Naive B cell (primary cell): ENCODE measurements at places on chromosomes 6 and 20. TPM values are rescaled to one million over a fixed set of nuclear protein-coding genes. Genes with fewer than 3 reads are reported as not detected.

The NRSN1 gene
- not detected for polyA plus RNA-seq

The GRM4 gene
- not detected for polyA plus RNA-seq

The WFDC12 gene
- polyA plus RNA-seq: not detected

The CALHM4 gene
- not detected for polyA plus RNA-seq

The OR12D1 gene
- not detected for polyA plus RNA-seq

The SMAP1 gene
- 15.2 TPM for polyA plus RNA-seq

The SNX21 gene
- 1.9 TPM for polyA plus RNA-seq

The WFDC2 gene
- not detected for polyA plus RNA-seq

The RAB44 gene
- polyA plus RNA-seq: not detected

DNA sequence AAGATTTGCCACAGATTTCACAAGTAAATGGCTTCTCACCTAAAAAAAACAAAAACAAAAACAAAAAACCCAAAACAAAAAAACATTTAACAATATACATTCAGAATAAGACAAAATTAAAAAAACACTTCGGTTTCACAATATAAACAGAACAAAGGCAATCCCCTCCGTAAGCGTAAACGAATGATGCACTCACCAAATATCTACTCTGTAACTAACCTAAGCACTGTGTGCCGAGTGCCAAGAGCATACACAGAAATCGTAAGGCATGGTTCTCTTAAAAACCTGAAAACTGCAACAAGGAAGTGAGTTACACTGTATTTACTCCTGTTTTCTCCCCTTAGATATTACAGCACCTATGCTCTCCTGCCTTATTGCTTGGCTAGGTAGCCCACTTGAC, 12.1 kb upstream of the MICAL1 start:
- H3K27ac ChIP-seq: no peak overlapping the region
- DNase-seq: no peak
- no peaks in the 10 kb centered on the region for H3K27me3 ChIP-seq
- peaks cover 41% of the 10 kb centered on the region for H3K4me1 ChIP-seq
- no peak overlapping the region for H3K4me3 ChIP-seq
- H3K36me3 ChIP-seq: peaks cover 44% of the 10 kb centered on the region

- DNase-seq: no peak
- H3K36me3 ChIP-seq: no peaks in the 10 kb centered on the region
Measured at GRCh38 chr6:34161857-34162515, 16.1 kb upstream of the GRM4 start.

GRCh38 chr20:888057-888456, 28.1 kb downstream of the ANGPT4 start:
- peaks cover 70% of the 10 kb centered on the region for H3K27me3 ChIP-seq
- peaks cover 21% of the 10 kb centered on the region for H3K4me1 ChIP-seq
- DNase-seq: no peak
- no peaks in the 10 kb centered on the region for H3K36me3 ChIP-seq
- H3K27ac ChIP-seq: no peak overlapping the region
- H3K4me3 ChIP-seq: no peak overlapping the region

DNA sequence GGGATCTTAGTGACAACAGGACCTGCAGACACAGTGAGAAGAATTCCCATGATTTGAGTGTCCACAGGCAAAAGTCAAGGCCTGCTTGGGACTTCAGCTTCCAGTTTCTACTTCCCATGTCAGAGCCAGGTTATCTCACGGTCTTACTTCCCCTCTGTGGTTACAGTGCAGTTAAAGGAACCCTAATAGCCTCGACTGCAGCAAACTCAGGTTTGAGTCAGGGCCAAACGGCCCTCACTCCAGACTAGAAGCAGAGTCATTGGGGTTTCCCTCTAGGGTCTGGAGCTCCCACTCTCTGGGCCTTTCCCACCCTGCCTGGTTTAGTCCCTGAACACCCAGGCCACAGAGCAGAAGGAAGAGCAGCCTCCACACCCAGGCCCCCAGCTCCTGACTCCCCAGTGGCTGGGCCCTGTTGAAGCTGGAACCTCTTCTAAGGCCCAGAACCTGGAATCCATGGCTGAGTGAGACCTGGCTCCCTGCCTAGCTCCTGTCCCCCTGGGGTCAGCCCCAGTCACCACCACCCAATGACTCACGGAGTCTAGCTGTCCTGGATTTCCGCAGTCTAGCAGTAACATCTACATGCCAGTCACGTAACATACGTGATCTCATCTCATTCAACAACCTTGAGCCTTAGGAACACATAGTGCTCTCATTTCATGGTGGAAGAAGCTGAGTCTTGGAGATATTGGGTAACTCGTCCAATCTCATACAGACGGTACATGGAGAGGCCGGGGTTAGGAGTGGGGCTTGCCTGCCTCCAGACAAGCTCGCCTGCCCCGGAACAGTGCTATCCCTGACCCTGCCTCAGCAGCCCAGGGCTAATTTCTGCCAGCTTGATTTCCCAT, 9.2 kb upstream of the GHRH start:
- peaks cover 50% of the 10 kb centered on the region for H3K4me1 ChIP-seq
- H3K36me3 ChIP-seq: no peaks in the 10 kb centered on the region
- no peaks in the 10 kb centered on the region for H3K27me3 ChIP-seq
- H3K4me3 ChIP-seq: peak overlapping the region; percentile 6

DNA sequence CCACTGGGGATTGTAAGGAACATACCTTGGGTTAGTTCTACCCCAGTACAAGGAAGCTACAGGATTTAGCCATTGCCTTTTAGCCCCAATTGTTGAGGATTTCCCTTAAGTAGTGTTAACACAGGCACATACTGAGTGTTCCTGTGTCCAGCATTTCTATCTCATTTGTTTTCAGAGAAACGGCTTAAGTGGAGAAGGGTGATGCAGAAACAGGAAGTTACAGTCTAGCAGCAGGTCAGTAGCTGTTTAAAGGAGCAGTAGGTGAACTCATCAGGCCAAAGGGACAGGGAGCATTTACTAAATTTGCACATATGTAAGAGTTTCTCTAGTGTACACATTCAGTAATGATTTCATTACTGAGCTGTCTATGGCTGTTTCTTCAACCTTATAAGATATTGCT, 644.2 kb upstream of the GJE1 start:
- H3K36me3 ChIP-seq: no peaks in the 10 kb centered on the region
- no peaks in the 10 kb centered on the region for H3K27me3 ChIP-seq
- H3K4me3 ChIP-seq: no peak overlapping the region
- H3K27ac ChIP-seq: peak overlapping the region; percentile 71
- H3K4me1 ChIP-seq: peaks cover 29% of the 10 kb centered on the region

DNA sequence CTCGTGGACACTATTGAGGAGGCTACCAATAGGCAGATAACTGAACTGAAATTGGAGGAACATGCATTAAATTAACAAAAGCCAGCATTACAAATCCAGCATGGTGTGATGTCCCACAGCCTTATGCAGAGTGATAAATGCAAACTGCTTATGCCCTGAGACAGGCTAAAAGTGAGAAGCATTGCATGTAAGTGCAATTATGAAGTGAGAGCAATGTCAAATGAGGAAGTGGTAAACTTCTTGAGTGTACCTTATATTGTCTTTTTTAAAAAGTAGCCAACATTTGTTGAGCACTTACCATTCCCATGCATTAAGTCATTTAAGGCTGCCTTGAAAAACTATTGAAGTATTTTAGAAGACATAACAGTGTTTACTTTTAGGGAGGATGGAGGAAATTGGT, 212.2 kb downstream of the TBC1D7 start:
- H3K4me3 ChIP-seq: no peak overlapping the region
- DNase-seq: no peak
- H3K27ac ChIP-seq: no peak overlapping the region
- H3K27me3 ChIP-seq: peaks cover 29% of the 10 kb centered on the region
- no peaks in the 10 kb centered on the region for H3K36me3 ChIP-seq

DNA sequence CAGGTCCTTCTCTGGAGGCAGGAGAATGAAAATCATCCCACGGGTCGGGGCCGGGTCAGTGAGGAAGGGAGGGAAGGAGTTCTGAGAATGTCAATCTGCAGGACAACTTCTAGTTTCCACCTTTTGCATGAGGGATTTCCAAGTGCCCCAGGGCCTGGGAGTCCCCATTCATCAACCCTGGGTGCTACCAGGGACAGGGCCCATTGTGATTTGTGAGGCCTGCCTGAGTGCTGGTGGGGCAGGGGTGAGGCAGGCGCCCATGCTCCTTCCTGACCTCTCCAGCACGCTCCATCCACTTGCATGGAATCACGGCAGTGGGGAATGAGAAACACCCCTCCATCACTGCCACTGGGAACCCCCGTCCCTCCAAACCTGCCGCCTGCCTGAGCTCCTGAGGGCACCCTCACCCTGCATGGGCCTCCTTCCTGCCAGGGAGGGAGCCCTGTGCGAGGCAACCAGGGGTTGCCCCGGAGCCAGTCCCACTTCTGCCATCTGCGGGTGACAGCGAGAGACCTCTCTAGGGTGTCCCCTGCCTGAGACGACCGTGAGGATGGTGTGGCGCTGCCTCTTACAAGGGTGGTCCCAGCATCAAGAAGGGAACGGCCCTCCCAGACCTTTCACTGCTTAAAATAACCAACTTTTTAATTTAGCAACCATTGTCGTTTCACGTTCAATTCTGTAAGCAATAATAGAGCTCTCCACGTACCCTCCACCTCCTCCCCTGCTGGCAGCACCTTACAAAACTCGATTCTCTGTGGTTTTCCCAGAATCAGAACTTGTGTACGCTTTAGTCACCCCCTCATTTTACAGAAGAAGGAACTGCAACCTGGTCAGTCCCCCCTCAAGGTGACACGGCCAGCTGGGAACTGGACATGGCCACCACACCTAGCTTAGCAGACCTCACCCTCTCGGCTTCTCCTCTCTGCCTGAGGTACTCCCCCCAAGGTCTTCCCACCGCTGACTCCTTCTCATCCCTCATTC, 28.6 kb downstream of the PMEPA1 start:
- no peaks in the 10 kb centered on the region for H3K36me3 ChIP-seq
- DNase-seq: peak; percentile 81
- peaks cover 100% of the 10 kb centered on the region for H3K4me1 ChIP-seq
- peak overlapping the region; percentile 87 for H3K4me3 ChIP-seq

- H3K27ac ChIP-seq: no peak overlapping the region
- peaks cover 23% of the 10 kb centered on the region for H3K27me3 ChIP-seq
- no peaks in the 10 kb centered on the region for H3K36me3 ChIP-seq
- H3K4me3 ChIP-seq: no peak overlapping the region
Measured at GRCh38 chr6:40930555-40930954, 108.5 kb downstream of the UNC5CL start.

DNA sequence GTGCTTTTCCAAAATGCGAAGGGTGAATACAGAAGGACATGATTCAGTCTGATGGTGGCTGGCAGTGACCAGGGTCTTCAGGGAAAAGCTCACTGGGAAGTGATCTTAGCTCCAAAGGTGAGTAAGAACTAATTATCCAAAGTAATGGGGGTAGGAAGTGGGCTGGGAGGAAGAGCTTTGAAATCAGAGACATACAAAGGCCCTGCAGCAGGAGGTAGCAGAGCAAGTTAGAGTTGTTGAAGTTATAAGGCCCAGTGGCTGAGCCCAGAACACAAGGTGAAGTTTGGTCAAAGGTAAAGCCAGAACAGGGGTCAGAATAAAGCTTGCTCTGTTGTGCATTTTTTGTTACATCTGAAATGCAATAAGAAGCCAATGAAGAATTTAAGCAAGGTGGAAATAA, 81.2 kb downstream of the PLCB1 start:
- peaks cover 19% of the 10 kb centered on the region for H3K4me1 ChIP-seq
- no peaks in the 10 kb centered on the region for H3K27me3 ChIP-seq
- peak overlapping the region; percentile 74 for H3K4me3 ChIP-seq
- no peak for DNase-seq
- no peaks in the 10 kb centered on the region for H3K36me3 ChIP-seq

GRCh38 chr6:145199961-145200360, 535.4 kb downstream of the EPM2A start:
- no peak overlapping the region for H3K27ac ChIP-seq
- no peaks in the 10 kb centered on the region for H3K36me3 ChIP-seq
- no peaks in the 10 kb centered on the region for H3K4me1 ChIP-seq
- DNase-seq: no peak
- H3K27me3 ChIP-seq: peaks cover 9% of the 10 kb centered on the region

DNA sequence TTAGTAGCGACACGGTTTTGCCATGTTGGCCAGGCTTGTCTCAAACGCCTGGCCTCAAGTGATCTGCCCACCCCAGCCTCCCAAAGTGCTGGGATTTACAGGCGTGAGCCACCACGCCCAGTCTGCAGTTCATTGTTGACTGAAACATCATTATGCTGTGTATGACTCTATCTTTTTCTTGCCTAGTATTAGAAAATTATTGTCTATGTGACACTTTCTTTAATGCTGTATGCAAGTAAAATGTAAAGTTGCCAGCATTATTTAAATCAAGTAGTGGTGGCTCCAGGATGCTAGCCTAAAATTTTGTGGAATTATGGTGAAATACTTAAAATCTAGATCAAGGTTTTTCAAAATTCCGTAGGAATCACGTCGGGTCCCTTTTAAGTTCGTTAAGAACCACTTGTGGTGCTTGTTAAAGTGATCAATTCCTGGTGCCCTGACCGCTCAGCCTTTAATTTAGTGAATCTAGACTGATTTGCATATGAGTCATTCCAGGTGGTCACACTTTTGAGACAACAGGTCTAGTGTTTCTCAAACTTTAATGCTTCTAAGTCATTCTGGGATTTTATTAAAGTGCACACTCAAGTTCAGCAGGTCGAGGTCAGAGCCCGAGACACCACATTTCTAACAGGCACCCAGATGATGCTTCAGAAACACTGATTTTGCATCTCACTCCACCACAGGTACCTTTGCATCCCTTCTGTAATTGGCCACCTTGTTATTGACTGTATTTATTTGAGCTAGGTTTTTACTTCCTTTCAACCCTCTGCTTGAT, 132.6 kb upstream of the MTHFD1L start:
- DNase-seq: no peak
- peak overlapping the region; percentile 59 for H3K27ac ChIP-seq
- H3K27me3 ChIP-seq: no peaks in the 10 kb centered on the region
- peaks cover 6% of the 10 kb centered on the region for H3K36me3 ChIP-seq

DNA sequence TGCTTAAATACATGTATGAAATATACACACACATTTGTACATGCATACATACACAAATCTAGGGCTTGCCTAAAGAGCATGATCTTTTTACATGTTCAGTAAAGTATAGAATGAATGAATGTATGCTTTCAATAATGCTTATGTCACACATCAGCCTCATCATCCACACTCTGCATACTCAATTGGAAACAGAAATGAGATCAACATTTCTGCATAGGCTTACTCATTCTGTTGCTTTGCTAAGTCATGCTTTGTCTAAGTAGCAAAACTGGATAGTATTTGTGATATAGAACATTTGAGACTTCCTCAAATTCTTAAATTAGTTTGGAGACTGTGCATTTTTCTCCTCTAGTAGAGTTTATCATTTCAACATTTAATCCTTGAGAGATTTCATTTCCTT, 343.3 kb downstream of the ADGRB3 start:
- no peak overlapping the region for H3K27ac ChIP-seq
- H3K27me3 ChIP-seq: no peaks in the 10 kb centered on the region
- no peak for DNase-seq
- no peak overlapping the region for H3K4me3 ChIP-seq

DNA sequence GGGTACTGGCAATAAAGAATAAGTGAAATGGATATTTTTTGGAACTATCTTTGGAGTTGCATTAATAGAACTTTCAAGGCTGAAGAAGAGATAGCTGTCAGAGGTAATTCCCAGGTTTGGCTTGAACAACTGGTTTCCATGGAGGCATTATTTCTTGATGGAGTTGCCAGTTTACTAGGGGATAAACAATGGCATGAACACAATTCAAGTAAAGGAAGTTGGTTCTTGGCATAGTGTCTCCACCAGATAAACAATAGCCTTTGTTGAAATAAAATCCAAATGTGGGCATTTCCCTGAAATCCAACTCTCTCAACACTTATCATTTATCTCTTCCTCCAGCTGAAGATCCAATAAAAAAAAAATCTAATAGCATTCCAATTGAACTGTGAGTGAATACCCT, 454.9 kb downstream of the C6orf118 start:
- H3K4me1 ChIP-seq: no peaks in the 10 kb centered on the region
- no peaks in the 10 kb centered on the region for H3K36me3 ChIP-seq
- H3K4me3 ChIP-seq: no peak overlapping the region
- no peaks in the 10 kb centered on the region for H3K27me3 ChIP-seq
